Karpas-422 (cell line): ENCODE measurements at places on chromosomes 2 and 18. TPM values are rescaled to one million over a fixed set of nuclear protein-coding genes. Genes with fewer than 3 reads are reported as not detected.

DNA sequence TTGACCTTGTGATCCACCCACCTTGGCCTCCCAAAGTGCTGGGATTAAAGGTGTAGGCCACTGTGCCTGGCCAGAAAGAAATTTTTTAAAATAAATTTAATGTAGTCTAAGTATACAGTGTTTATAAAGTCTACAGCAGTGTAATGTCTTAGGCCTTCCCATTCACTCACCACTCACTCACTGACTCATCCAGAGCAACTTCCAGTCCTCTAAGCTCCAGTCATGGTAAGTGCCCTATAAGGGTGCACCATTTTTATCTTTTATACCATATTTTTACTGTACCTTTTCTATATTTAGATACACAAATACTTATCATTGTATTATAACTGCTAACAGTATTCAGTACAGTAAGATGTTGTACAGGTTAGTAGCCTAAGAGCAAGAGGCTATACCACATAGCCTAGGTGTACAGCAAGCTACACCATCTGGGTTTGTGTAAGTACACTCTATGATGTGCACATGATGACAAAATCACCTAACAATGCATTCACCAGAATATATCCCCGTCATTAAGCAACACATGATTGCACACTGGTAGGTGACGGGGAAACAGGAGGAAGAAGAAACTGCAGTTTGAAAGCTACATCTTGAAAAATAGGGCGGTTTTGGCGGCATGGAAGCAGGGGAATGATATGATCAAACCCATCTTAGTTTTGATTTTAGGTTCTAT is 105.1 kb upstream of the ITGB6 start:
- no peaks in the 10 kb centered on the region for H3K4me1 ChIP-seq
- DNase-seq, result no peak
- H3K27me3 ChIP-seq, result no peaks in the 10 kb centered on the region

DNA sequence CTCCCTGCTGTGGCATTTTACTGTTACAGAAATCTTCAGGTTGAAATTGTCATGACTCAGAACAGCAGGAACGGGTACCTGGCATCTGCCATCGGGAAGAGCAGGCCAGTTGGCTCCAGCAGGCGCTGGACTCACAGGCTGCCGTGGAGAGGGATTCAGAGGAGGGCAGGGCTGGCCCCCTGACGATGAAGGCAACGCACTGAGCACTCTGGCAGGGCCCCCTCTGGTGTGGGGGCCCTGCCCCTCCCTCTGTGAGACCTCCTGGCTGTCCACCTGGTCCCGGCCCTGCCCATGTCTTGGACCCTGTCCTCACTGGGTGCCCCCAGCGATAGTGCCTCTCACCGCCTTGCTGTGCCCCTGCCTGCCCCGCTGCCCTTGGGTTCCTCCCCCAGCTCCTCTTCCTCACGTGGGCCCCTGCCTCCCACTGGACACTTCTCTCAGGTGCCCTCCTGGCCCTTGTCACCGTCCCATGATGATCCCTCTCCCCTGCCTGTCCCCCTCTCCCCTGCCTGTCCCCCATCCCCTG is 23.3 kb upstream of the ALLC start:
- no peaks in the 10 kb centered on the region for H3K36me3 ChIP-seq
- H3K4me3 ChIP-seq, result no peak overlapping the region
- H3K27ac ChIP-seq, result no peak overlapping the region
- H3K27me3 ChIP-seq, result no peaks in the 10 kb centered on the region
- no peak for DNase-seq

Gene NEU4
- not detected in 2 replicates for total RNA-seq

GRCh38 chr2:238701341-238702206 is 146.3 kb upstream of the TWIST2 start:
- H3K36me3 ChIP-seq, result no peaks in the 10 kb centered on the region
- H3K4me1 ChIP-seq, result no peaks in the 10 kb centered on the region
- no peaks in the 10 kb centered on the region for H3K27me3 ChIP-seq
- DNase-seq, result no peak
- H3K4me3 ChIP-seq, result no peak overlapping the region
- no peak overlapping the region for H3K27ac ChIP-seq
